Activated CD4-positive, alpha-beta memory T cell treated with anti-CD3 and anti-CD28 coated beads, Interleukin-2, amount 10 ng/mL, durations not matched to agents 7 days and 5 days (primary cell): ENCODE measurements at places on chromosomes 4 and X. TPM values are rescaled to one million over a fixed set of nuclear protein-coding genes. Genes with fewer than 3 reads are reported as not detected.

- DNase-seq: no peak
Measured at GRCh38 chrX:6460893-6461490, 73.9 kb downstream of the VCX3A start.

DNA sequence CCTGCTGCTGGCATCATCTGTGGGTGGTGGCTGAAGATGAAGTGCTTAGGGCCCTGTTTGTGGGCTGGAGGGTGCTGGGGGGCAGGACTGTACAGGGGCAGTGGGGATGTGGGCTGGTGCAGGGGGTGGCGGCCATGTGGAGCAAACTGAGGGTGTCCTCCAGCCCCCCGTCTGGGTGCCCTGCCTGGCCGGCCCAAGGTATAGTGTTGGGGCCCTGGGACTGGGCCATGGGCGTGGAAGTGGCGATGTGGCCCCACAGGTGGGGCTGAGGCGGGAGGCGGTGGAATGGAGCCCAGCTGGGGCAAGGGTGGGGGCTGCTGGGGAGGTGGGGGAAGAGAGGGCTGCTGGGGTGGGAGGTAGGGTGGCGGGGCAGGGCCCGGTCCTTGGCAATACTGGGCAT is 9.5 kb upstream of the KDM5C start:
- no peak for DNase-seq

- DNase-seq: no peak
Measured at GRCh38 chr4:71648448-71648847, 135.4 kb downstream of the GC start.

- no peak for DNase-seq
Measured at GRCh38 chr4:146343199-146343598, 128.9 kb downstream of the REELD1 start.

GRCh38 chr4:140611854-140612253 is 43.1 kb upstream of the UCP1 start:
- DNase-seq: no peak

The SPANXN4 gene
- not detected for total RNA-seq

The NOX1 gene
- total RNA-seq: not detected

The SSX3 gene
- total RNA-seq: not detected

The YIPF7 gene
- total RNA-seq: not detected

The CT55 gene
- total RNA-seq: not detected

The POU4F2 gene
- total RNA-seq: not detected
